Muscle of leg (tissue), 16 donors: ENCODE measurements at places on chromosomes 6 and 20.
A peak's percentile ranks its signal among the peaks of the same experiment; 100 is the strongest.

DNA sequence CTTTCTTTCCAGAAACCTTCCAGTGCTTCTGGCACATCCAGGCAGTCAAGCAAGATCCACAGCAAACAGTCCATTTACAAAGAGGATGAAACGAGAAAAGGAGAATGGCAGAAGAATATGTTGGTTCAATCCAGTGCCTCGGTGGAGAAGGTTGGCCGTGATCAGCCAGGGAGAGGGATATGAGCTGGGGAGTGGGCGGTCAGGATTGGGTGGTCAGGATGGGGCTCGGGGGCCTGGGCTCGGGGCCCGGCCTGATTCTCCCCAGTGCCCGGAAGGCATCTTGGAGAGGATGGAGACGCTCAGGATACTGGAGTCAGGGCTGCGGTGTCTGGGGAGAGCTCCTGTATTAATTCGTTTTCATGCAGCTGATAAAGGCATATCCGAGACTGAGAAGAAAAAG, 61.3 kb downstream of the EFCAB8 start:
- no peak for DNase-seq
- H3K27me3 ChIP-seq = peaks cover 2% of the 10 kb centered on the region
- no peaks in the 10 kb centered on the region for H3K4me1 ChIP-seq
- H3K27ac ChIP-seq = no peak overlapping the region

GRCh38 chr6:154252678-154253077, 103.9 kb downstream of the IPCEF1 start:
- H3K4me3 ChIP-seq = no peak overlapping the region
- no peaks in the 10 kb centered on the region for H3K27me3 ChIP-seq
- no peak for DNase-seq

DNA sequence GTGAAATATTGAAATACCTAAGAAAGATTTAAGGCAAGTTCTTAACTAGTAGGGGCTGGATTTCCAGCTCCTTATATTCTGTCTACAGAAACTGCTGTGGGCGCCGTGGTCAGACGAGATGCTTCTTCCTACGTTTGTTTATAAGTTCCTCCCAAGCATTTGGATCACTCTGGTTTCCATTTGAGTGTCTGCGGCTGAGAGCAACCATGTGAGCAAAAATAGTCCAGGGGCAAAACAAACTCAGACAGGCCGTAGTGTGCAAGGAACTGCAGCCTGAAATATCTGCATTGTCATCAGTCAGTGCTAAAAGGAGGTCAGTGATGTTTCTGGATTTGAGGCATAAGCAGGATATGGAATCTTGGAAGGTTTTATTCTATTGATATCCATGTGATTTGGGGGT, 485.9 kb upstream of the JAG1 start:
- no peaks in the 10 kb centered on the region for H3K36me3 ChIP-seq
- no peak overlapping the region for H3K4me3 ChIP-seq
- no peak overlapping the region for H3K27ac ChIP-seq
- H3K4me1 ChIP-seq = peaks cover 4% of the 10 kb centered on the region

DNA sequence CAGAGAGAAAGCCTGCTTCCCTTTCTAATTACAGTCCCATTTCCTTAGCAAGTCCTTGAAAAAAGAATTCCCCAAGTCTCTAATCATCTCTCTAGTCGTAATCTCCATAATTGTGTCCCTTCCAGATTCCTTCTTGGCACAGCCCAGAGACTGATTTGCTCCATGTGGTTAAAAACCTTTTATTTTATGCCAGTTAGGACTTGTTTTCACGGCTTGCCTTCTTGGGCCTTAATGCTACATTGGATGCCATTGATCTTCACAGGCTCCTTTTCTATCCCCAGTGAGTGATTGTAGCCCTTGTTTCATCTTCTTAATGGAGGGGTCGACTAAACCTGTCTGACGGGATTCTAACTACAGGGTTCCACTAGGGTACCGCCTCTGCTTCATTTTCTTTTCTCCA, 650.6 kb upstream of the ARID1B start:
- peak; percentile 21 for DNase-seq
- no peaks in the 10 kb centered on the region for H3K36me3 ChIP-seq
- H3K4me1 ChIP-seq = no peaks in the 10 kb centered on the region
- H3K4me3 ChIP-seq = no peak overlapping the region

- no peak overlapping the region for H3K4me3 ChIP-seq
- H3K27me3 ChIP-seq = no peaks in the 10 kb centered on the region
- peak; percentile 95 for DNase-seq
- H3K4me1 ChIP-seq = no peaks in the 10 kb centered on the region
Measured at GRCh38 chr6:150499882-150500312, 99.8 kb upstream of the PLEKHG1 start.

DNA sequence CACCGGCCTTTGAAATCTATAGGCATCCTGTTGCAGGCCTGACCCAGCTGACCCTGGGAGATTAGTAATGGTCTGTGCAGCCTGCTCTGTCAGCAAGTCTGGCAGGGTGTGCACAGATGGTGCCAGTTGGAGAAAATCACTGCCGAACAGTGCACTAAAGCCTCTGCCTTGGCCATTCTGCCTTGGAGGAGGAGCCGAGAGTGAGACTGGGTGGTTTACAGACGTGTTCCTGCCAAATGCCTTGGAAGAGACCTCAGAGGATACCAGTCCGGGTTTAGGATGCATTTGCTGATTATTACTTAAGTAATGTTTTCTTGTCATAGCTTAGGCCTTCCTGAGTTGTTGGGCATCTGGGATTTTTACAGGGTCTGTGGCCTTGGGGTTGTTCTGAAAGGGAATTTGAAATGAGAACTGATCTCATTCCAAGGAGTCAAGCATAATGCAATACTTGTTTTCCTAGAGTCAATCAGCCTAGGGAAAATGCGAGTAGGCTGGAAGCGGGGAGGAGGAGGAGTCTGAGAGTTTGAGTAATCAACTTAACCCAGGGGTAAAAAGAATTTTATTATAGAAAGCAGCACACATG, 292.1 kb downstream of the SOX4 start:
- H3K27me3 ChIP-seq = no peaks in the 10 kb centered on the region
- H3K4me1 ChIP-seq = peaks cover 25% of the 10 kb centered on the region
- H3K4me3 ChIP-seq = no peak overlapping the region
- H3K36me3 ChIP-seq = no peaks in the 10 kb centered on the region
- peak overlapping the region; percentile 75 for H3K27ac ChIP-seq
